Stimulated activated CD8-positive, alpha-beta memory T cell treated with anti-CD3 and anti-CD28 coated beads, Interleukin-15, amount 100 ng/mL, for 48 hours (primary cell): ENCODE measurements at places on chromosomes 12 and 14.
A peak's percentile ranks its signal among the peaks of the same experiment; 100 is the strongest.

DNA sequence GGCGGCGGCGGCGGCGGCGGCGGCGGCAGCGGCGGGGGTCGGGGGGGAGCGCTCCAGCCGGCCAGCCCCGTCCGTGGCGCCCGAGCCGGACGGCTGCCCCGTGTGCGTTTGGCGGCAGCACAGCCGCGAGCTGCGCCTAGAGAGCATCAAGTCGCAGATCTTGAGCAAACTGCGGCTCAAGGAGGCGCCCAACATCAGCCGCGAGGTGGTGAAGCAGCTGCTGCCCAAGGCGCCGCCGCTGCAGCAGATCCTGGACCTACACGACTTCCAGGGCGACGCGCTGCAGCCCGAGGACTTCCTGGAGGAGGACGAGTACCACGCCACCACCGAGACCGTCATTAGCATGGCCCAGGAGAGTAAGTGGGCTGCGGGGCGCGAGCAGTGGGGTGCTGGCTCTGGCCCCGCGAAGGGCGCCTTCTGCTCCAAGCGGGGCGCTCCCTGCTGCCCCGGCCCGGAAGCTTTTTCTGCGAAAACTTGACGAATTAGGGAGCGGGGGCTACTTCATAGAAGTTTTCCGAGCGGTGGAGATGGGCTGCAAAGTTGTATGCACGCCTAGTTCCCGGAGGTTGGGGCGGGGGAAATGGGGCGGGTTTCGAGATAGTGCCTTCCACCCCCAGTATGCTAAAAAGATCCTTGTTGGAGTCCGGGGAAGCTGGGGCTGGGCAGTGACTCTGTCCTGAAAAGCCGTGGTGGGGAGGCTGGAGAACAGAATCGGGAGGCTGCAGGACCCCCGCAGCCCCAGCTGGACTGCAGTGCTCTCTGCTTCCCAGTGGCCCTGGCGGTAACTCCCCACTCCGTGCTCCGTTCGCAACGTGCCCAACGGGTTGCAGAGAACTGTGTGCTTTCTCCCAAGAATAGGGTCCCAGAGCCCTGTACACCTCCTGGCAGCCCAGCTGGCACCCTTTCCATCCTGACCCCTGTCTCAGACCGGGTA is 751 bp downstream of the GDF11 start:
- DNase-seq, result peak; percentile 38

DNA sequence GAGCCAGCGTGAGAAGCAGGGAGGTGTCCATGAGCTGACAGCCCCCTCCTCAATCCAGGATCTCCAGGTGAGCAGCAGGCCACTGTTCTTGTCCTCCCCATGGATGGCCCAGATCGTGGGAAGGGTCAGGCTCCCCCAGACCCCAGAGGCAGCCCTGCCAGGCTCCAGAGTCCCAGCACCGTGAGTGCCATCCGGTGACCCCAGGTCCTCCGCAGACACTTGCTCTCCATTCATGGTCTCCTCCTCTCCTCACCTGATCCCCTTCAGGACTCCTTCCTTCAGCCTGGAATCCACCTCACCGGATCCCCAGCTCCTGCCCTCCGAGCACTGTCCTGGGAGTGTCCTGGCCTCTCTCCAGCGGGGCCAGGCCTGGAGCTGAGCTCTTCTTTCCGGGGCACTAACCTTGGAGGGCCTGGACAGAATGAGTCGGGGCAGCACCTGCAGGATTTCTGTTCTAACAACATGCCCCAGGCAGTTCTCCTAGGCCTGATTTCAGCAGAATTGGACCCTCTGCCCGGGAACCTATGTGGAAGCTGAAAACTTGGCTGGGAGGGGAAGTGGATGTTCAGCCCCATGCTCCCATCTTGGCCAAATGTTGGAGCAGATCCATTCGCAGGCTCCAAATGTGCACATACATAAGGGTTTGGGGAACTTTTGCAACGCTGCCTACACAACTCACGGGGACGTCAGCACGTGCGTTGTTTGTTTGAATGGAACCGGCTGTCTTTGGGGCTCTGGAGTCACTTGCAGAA is 341.6 kb upstream of the SFSWAP start:
- no peak for DNase-seq

GRCh38 chr14:101817501-101818001 is 56.0 kb downstream of the PPP2R5C start:
- no peak for DNase-seq

DNA sequence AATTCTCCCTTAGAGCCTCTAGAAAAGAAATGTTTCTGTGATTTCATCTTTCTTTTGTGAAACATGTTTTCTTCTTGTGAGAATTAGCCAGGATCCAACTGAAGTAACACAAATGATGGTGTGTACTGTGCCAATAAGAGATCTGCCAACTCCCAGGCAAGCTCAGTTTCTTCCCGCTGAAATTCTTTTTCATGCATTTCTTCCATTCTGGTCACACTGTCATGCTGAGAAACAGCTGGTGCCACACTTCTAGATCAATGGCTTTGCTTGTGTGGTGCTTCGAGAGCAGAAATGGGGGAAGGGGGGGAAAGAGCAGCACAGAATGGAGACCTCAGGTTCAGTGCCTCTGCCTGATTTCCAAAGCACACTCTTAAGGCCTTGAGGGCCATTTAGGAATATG is 41.4 kb upstream of the FGF6 start:
- DNase-seq, result no peak

- DNase-seq, result no peak
Measured at GRCh38 chr12:20415028-20415427, 46.7 kb downstream of the PDE3A start.

DNA sequence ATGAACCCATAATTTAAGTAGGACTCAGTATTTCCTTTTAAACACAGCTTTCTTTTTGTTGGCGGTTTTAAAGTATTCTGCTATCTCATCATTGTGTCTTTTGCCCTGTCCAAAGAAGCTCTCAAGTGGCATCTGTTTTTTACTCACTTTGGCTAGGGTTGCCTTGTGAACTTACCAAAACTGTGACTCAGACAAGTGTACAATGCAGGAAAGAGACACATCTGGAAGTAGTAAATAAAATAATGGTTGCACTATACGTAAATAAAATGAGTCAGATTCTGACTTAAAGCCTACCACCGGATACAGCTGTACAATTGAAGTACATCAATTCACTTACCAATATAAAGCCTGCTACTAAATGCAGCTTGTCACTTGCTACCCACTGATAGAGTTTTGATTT is 619.2 kb upstream of the LRFN5 start:
- DNase-seq, result no peak

GRCh38 chr12:113322343-113322742 is 12.6 kb downstream of the SLC8B1 start:
- DNase-seq, result no peak

- no peak for DNase-seq
Measured at GRCh38 chr14:77059276-77059915, 30.9 kb upstream of the IRF2BPL start.

DNA sequence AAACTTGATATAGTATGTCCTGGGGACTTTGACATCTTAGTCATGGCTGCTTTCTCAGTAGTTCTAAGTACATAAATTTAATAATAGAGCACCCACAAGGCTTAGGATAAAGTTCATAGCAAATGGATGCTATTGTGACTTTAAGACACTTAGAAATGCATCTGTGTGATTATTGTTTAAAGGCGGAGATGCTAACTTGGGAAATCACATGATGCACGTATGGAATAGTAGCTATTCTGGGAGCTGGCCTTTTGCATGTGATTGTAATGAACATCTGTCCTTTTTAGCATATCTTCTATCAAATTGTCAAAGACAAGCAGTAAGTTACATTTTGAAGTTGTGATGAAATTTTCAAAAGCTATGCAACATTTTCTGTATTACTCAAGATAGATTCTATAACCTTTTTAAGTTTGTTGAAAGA is 46.7 kb upstream of the ATP2A2 start:
- no peak for DNase-seq

- no peak for DNase-seq
Measured at GRCh38 chr12:131357185-131357747, 353.6 kb upstream of the SFSWAP start.

GRCh38 chr12:28172434-28173030 is 17.7 kb upstream of the CCDC91 start:
- DNase-seq, result no peak

GRCh38 chr12:57844709-57845477 is 1.6 kb downstream of the CTDSP2 start:
- DNase-seq, result no peak

GRCh38 chr14:77155083-77155482 is 13.5 kb upstream of the ZDHHC22 start:
- no peak for DNase-seq

GRCh38 chr14:97854918-97855317 is 1057.7 kb downstream of the VRK1 start:
- DNase-seq, result no peak

- DNase-seq, result no peak
Measured at GRCh38 chr12:34400411-34400881, 378.1 kb downstream of the ALG10 start.

DNA sequence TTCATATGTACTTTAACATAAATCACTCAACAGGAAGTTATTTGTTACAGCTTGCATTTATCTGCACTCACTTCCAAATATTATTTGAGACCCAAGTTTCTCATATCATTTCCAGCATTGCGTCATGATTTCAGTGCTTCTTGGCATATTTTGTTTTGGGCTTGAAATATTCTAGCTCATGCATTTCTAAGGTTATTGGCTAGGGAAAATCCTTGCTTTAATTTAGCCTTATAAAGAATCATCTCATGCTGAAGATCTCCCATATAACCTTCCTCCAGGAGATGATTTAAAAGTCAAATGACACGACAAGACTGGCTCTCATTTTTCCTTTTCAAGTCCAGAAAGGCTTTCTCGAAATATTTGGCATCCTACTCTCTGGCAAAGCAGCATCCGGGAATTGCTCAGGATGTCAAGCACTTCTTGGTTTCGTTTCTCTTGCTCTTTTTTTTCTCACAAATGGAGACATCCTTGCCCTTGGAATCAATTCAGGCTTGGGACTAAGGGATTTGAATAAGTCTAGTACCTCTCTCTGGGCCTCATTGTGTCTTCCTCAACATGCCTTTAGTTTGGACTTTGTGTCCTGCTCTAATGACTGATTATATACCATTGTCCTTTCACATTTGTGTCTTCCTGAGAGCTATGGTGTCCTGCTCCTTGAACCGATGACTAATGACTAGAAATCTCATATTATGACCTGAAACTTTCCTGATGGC is 295.0 kb downstream of the RMST start:
- DNase-seq, result no peak

DNA sequence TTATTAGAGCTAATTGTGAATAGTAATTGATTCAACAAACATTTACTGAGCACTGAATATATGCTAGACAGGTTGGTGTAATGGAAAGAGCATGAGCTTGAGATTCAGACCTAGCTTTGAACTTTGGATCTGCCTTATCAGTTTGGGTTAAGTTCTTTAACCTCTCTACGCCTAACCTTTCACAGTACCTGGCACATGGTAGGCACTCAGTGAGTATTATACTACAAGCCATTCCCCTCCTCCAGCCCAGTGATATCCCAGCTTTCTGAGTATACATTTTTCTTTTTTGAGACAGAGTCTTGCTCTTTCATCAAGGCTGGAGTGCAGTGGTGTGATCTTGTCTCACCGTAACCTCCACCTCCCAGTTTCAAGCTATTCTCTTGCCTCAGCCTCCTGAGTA is 32.0 kb downstream of the FAM177A1 start:
- no peak for DNase-seq

DNA sequence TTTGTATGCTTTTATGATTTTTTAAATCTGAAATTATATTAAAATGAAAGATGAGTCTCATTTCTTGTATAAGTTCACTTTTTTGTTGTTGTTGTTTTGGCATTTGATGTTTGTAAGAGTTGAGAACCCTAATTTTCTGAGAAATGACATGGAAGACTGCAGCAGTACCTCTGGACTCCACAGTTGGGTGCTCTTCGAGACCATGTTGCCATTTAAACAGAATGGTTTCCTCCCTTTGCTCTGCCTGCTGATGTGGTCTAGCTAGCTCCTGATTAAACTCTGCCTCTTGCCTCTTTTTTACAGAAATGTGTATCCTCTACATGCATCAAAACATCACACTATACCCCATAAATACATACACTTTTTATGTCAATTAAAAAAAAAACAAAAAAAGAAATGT is 5.8 kb upstream of the LTA4H start:
- DNase-seq, result no peak

DNA sequence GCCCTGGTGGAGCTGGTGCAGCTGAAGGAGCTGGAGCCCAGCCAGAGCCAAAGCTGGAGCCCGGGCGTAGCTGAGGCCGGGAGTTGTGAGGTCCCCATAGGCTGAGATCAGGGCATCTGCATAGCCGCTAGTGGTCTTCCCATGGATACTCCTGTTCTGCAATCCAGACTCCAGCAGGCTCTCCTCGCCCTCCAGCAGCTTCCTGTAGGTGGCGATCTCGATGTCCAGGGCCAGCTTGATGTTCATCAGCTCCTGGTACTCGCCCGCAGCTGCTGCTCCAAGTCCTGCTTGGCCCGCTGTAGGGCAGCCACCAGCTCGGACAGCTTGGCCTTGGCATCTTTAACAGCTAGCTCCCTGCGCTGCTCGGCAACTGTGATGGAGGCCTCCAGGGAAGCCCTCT is 966.1 kb downstream of the FSCB start:
- DNase-seq, result no peak

GRCh38 chr14:23057757-23058653 is 685 bp upstream of the CDH24 start:
- DNase-seq, result peak; percentile 77

DNA sequence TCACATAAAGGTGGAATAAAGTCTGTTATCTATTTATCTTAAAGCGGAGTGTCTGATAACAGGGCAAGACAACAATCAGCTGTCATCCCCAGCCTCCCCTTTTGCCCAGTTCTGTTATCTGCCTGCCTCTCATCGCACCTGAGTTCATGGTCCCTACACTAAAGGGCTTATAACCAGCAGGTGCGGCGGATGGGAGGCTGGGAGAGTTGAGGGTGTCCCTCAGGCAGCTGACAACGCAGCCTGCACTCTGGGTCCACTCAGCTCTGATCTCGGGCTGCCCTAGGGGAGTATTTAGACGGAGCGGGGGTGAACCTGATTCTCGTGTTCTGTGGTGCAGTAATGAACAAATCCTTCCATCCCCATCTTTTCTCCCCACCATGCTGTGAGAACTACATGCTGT is 34.0 kb upstream of the JDP2 start:
- DNase-seq, result no peak

DNA sequence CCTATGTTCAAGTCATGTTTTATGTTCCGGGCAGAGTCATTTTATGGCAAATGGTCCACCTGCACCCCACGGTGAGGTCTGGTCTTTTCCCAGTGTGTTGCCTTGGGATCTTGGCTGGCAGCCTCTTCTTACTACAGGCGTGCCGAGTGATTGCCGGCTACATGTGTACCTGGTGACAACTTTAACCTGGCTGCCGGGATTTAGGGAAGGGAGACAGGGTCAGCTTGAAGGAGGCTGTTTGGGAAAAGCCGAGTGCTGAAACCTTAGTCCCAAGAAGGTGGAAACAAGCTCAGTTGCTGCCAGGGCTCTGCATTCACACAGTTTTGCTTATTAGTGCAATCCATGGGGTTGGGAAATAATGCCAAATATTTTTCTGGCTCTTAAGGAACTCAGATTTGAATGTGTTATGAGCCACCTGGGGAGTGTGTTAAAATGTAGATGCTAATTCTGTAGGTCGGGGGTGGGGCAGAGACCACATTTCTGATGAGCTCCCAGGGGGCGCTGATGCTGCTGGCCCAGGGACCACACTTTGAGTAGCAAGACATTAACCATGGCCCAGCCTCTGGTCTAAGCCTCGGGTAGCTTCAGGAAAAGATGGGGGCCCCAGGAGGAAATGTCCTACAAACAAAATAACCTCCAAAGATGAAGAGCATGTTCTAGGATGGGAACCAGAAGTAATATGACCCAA is 179.6 kb downstream of the TBX5 start:
- no peak for DNase-seq

GRCh38 chr12:52713960-52714886 is 10.9 kb upstream of the KRT77 start:
- peak; percentile 6 for DNase-seq
